Renal cortical epithelial cell (primary cell): ENCODE measurements at places on chromosomes 7 and 10.

DNA sequence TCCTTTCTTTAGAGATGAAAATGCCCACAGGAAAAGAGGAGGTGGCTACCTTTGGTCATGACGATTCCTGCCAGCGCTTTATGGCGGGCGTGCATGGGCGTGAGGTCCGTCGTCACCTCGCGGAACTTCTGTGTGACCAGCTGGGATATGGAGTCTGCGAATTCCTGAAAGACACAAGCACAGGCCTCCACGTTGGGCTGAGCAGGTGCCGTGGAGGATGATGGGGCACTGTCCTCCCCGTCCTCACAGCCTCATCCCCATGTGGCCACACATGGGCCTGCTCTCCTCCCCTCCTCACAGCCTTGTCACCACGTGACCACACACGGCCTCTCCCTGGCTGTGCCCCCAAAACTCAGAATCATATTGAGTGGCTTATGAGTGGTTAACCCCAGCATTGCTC, 214.7 kb downstream of the WDR37 start:
- DNase-seq: no peak

DNA sequence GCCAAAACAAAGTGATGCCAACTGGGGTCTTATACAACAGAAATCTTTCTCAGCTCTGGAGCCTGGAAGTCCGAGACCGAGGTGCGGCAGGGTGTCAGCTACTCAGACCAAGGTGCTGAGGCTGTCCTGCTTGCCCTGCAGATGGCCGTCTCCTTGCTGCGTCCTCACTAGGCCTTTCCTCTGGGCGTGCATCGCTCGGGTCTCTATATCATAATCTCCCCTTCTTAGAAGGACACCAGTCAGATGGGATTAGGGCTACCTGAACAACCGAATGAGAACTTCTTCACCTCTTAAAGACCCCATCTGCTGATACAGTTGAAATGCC, 244.7 kb downstream of the EBF3 start:
- DNase-seq: no peak

DNA sequence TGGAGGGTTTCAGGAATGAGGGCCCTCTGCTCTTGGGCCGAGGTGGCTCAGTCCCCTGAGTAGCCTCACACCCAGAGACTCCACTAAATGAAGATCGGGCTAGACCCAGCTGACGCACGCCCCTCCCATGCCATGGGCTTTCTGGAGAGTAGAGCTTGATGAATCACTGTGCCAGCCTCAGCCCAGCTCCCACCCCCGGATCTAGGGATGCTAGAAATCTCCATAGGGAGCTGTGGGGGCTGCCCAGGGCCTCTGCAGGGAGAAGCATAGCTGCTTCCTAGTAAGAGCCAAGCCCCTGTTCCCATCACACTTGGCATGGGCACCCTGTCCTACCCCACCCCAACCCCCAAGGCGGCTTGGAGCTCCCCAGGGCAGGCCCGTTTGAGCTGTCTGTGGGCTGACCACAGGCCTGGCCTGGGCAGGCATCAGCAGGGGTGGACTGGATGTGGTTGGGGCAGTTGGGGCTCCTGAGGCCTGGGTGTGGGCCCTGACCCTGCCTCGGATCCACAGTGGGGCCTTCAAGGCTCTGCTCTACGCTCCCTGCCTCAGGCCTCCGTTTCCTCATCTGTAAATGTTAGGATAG, 121.2 kb downstream of the ZMIZ1 start:
- peak; percentile 72 for DNase-seq

- DNase-seq: no peak
Measured at GRCh38 chr10:132610071-132610701, 72.6 kb downstream of the INPP5A start.

GRCh38 chr10:128575761-128576160, 449.5 kb upstream of the MKI67 start:
- DNase-seq: no peak
